ENCODE measurements at places on chromosomes 2 and 18.

- DNase-seq, result no peak
Measured at GRCh38 chr2:101568969-101569368, 94.1 kb upstream of the RFX8 start.

GRCh38 chr2:240603846-240604245, 17.3 kb downstream of the CAPN10 start:
- no peak for DNase-seq

DNA sequence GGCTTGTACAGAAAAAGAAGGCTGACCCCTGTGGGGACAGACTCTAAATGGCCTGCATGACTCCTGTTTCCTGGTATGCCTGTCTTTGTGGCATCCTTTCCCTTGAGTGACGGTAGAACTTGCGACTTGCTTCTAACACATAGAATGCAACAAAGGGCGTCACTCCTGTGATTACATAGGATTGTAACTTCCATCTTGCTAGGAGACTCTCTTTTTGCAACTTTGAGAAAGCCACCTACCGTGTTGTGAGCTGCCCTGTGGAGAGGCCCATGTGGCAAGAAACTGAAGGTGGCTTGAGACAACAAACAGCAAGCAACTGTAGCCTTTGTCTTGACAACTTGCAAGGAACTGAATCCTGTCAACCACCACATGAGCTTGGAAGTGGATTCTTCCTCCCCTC, 46.5 kb downstream of the THNSL2 start:
- DNase-seq, result no peak

DNA sequence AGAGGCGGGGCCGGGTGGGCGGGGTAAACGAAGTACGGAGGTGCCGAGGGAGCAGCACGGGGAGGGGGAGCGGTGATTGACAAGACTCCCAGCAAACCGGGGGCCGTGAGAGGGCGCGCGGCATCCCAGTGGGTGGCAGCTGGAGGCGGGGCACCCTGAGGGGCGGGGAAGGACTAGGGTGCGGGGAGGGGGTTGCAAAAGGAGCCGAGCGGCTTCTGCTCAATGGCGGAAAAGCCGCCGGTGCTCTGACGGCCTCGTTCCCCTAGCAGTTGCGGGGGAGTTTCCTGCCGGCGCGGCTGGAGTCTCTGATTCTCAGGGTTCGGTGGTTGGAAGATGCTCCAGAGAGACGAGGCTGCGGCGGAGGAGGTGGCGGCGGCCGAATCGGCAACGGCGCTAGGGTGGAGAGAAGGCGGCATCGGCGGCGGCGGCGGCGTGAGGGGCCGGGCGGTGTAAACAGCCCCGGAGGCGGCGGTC, at the start of gene PPM1B:
Gene PPM1B, plus strand, starts transcription at position 195 of the 474 bp plus-strand sequence. CDS start 32,325 bp downstream, outside the sequence.
- DNase-seq, result peak; percentile 99

DNA sequence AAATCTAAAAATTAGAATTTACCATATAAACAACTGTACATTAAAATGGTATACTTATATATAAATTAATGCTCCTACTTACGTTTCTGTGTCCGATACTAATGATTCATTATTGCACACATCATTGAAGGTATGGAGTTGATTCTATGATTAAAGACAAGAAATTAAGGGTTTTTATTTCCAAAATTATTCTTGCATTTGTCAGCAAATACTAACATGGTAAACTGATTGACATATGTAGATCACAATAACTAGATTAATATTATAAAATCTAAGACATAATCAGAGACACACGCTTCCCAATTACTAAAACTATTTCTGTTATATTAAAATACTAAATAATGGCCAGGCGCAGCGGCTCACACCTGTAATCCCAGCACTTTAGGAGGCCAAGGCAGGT, 92.6 kb downstream of the USP34 start:
- no peak for DNase-seq

DNA sequence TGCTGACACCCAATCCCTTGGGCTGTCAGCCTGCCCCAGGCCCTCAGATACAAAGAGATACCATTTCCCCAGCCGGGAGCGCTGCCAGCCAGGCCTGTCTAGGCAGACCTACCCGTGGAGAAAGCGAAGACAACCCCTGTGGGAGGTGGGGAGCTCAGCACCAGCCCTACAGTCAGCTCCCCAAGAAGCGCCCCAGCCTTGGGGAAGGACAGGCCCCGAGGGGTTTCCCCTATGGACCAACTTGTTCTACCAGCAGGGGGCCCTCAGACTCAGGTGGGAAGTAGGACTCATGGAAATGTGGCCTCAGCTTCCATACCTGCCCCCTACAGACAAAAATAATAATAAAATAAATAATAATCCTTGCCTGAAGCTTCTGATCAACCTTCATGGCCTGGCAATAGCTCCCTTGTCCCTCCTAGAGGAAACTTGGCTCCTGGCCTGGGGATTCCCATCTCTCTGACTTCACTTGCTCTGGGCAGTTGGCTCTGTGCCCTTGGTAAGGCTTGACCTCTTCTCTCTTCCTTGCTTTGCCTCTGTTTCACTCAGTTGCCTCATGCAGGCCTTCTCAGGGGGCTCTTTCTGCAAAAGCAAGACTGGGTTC, 7.0 kb downstream of the SLC35F6 start:
- DNase-seq, result no peak

All from stimulated activated CD8-positive, alpha-beta memory T cell treated with anti-CD3 and anti-CD28 coated beads, Interleukin-15, amount 100 ng/mL, for 4 hours (primary cell).